ENCODE measurements at places on chromosomes 13 and 19.
A peak's percentile ranks its signal among the peaks of the same experiment; 100 is the strongest.

- peaks cover 48% of the 10 kb centered on the region for H3K36me3 ChIP-seq
- no peaks in the 10 kb centered on the region for H3K4me1 ChIP-seq
- H3K27ac ChIP-seq = no peak overlapping the region
- no peak for DNase-seq
Measured at GRCh38 chr19:1356508-1356865, 27.2 kb upstream of the NDUFS7 start.

GRCh38 chr19:1680976-1681375, 28.6 kb upstream of the TCF3 start:
- no peak overlapping the region for H3K4me3 ChIP-seq
- no peaks in the 10 kb centered on the region for H3K4me1 ChIP-seq
- no peak for DNase-seq
- no peaks in the 10 kb centered on the region for H3K36me3 ChIP-seq

- H3K27me3 ChIP-seq = no peaks in the 10 kb centered on the region
- H3K4me1 ChIP-seq = no peaks in the 10 kb centered on the region
- no peak for DNase-seq
Measured at GRCh38 chr19:5086230-5086629, 117.3 kb downstream of the KDM4B start.

- H3K36me3 ChIP-seq = peaks cover 46% of the 10 kb centered on the region
- no peaks in the 10 kb centered on the region for H3K4me1 ChIP-seq
- peak; percentile 80 for DNase-seq
- no peak overlapping the region for H3K4me3 ChIP-seq
- H3K27me3 ChIP-seq = no peaks in the 10 kb centered on the region
Measured at GRCh38 chr19:50258918-50259372, 55.5 kb downstream of the MYH14 start.

- H3K36me3 ChIP-seq = no peaks in the 10 kb centered on the region
- H3K27ac ChIP-seq = no peak overlapping the region
- no peak for DNase-seq
Measured at GRCh38 chr13:97322740-97323342, 100.7 kb downstream of the MBNL2 start.

DNA sequence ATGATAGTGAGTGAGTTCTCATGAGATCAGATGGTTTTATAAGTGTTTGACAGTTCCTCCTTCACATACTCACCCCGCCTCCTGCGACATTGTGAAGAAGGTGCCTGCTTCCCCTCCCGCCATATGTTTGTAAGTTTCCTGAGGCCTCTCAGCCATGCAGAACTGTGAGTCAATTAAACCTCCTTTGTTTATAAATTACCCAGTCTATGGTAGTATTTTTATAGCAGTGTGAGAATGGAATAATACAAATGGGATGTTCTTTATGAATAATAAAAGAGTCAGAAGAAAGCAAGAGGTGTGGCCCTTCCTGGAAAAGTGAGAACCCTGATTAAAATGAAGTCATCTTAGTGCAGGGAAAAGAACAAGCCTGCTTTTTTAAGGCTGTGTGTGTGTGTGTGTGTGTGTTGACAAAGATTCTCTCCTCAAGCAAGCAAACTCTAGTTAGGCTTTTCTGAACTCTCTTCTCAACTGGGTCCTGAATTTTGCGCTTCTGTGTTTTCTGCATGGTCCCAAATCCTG, 18.8 kb upstream of the ARGLU1 start:
- H3K4me1 ChIP-seq = no peaks in the 10 kb centered on the region
- no peaks in the 10 kb centered on the region for H3K27me3 ChIP-seq
- H3K36me3 ChIP-seq = peaks cover 21% of the 10 kb centered on the region
- DNase-seq = no peak
- no peak overlapping the region for H3K4me3 ChIP-seq

DNA sequence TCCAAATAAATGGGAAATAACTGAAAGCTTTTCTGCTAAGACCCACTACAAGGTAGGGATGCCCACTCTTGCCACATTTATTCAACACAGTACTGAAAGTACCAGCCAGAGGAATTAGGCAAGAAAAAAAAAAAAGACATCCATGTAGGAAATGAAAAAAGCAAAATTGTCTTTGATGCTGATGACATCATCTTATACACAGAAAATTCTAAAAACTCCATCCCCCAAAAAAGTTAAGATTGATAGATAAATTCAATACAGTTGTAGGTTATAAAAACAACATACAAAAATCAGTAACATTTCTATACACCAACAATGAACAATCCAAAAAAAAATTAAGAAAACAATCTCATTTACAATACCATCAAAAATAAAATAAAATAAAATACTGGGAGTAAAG, 330.4 kb downstream of the RBM26 start:
- H3K27ac ChIP-seq = no peak overlapping the region
- H3K36me3 ChIP-seq = peaks cover 14% of the 10 kb centered on the region
- no peaks in the 10 kb centered on the region for H3K4me1 ChIP-seq
- H3K27me3 ChIP-seq = no peaks in the 10 kb centered on the region
- DNase-seq = no peak

DNA sequence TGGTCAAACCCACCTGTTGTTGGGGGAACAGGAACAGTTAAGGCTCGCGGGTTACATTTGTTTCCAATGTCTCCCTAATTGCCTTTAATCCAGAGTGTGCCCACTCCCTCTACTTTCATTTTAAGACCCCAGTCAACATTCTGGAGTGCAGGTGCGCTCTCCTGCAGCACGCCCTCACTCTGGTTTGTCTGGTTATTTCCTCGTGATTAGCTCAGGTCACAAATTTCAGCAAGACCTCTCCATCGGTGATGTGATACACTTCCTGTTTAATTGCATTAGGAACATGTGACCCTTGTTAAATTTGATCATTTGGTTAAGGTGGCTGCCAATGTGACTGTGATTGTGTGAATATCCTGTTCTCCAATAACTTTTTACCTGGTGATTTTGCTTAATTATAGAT, 53.0 kb downstream of the TEX29 start:
- no peaks in the 10 kb centered on the region for H3K4me1 ChIP-seq
- H3K36me3 ChIP-seq = no peaks in the 10 kb centered on the region
- no peaks in the 10 kb centered on the region for H3K27me3 ChIP-seq
- DNase-seq = no peak
- no peak overlapping the region for H3K4me3 ChIP-seq
- no peak overlapping the region for H3K27ac ChIP-seq

DNA sequence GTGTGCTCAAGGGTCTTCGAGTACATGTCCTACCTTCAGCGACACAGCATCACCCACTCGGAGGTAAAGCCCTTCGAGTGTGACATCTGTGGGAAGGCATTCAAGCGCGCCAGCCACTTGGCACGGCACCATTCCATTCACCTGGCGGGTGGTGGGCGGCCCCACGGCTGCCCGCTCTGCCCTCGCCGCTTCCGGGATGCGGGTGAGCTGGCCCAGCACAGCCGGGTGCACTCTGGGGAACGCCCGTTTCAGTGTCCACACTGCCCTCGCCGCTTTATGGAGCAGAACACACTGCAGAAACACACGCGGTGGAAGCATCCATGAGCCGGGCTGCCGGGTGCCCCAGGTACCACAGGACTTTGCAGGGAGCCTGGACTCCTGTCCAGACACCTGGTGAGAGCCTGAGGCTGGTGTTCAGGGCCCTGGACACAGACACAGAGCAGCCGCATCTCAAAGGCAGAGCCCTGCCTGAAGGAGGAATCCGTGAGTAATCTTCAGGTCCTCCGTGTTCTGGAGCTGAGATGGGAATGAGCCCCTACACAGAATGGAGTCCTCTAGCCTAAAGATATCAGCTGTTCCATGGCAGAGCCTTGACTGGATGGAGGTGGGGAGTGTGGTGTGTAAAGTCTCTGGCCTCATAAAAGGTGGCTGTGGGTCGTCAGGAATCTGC, 1.5 kb downstream of the ZNF581 start:
- peak overlapping the region; percentile 97 for H3K4me3 ChIP-seq
- H3K36me3 ChIP-seq = peaks cover 36% of the 10 kb centered on the region
- H3K27ac ChIP-seq = no peak overlapping the region
- no peaks in the 10 kb centered on the region for H3K4me1 ChIP-seq

- H3K36me3 ChIP-seq = peaks cover 3% of the 10 kb centered on the region
- no peaks in the 10 kb centered on the region for H3K4me1 ChIP-seq
- peak overlapping the region; percentile 51 for H3K4me3 ChIP-seq
- no peak overlapping the region for H3K27ac ChIP-seq
Measured at GRCh38 chr19:3669947-3670795, 30.1 kb downstream of the PIP5K1C start.

DNA sequence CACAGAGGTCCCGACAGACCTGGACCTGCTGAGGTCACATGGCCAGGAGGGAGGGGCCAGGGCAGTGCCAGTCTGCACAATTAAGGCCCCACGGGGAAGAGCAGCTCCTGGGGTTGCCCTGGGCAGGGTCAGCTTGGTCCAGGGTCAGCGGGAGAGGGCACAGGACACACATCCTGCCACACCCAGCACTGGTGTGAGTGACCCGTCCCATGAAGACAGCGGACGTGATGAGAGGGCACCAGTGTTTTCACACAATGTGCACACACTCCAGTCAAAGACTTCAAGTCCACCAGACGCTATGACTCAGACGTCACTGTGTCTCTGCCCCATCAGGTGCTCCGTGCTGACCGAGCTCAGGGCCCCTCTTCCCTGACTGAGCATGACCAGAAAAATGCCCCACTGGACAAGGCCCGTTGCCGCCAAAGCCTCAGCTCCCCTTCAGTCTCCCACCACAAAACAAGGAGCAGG, 4.2 kb downstream of the TMEM259 start:
- peaks cover 2% of the 10 kb centered on the region for H3K36me3 ChIP-seq

DNA sequence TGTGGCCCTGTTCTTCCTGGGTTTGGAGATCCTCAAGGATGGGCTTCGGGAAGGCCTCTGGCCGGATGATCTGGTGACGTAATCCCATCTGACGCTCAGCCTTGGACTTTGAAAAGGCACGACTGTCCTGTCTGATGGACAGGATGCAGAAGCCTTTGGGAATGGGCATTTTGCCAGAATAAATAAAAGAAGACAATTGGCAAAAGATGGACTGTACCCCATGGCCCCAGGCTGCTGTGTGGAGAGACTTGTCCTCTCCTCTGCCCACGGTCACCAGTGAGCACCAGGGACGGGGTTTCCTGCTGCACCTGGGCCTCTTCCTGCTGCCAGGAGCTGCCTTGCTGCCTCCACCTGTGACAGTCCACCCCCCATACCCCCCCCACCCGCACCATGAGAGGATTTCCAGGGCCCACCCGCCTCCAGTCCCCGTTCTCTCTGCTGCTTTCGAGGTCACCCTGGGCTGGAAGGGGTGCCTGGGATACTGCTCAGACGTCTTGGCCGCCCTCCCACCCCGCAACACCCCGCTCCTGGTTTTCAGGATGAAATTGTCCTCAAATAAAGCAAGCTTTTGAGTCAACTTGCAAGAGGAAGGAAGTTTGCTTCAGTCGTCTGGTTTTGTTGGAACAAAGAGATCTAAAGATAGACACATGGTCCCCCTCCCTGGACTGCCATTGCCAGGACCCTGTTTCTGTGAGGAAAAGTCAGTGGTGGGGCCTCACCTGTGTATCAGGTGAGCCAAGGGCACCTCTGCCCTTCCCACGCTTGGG, 40.9 kb downstream of the MCF2L start:
- H3K27ac ChIP-seq = no peak overlapping the region
- H3K36me3 ChIP-seq = peaks cover 20% of the 10 kb centered on the region
- no peaks in the 10 kb centered on the region for H3K27me3 ChIP-seq
- H3K4me3 ChIP-seq = no peak overlapping the region
- DNase-seq = no peak
- no peaks in the 10 kb centered on the region for H3K4me1 ChIP-seq

GRCh38 chr19:42276821-42277220, 7.8 kb downstream of the CIC start:
- H3K4me1 ChIP-seq = no peaks in the 10 kb centered on the region
- H3K4me3 ChIP-seq = no peak overlapping the region
- H3K27ac ChIP-seq = no peak overlapping the region
- peaks cover 4% of the 10 kb centered on the region for H3K36me3 ChIP-seq

DNA sequence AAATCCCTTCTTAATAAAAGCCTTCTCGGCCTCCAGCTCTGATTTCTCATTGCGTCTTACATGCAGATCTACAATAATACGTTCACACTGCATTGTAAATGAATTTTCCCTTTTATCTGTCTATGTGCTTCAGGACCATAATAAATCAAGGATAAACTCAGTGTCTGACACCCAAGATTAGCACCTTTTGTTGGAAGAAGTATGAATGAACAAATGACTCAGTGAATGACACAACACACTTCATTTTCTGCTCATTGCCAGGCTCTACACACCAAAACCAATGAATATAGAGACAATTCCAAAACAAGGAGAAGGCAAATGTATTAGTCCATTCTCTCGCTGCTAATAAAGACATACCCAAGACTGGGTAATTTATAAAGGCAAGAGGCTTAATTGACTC, 1224.4 kb downstream of the EFNB2 start:
- DNase-seq = no peak
- H3K4me3 ChIP-seq = no peak overlapping the region
- no peaks in the 10 kb centered on the region for H3K4me1 ChIP-seq
- H3K27ac ChIP-seq = no peak overlapping the region

- H3K4me3 ChIP-seq = no peak overlapping the region
- peaks cover 11% of the 10 kb centered on the region for H3K36me3 ChIP-seq
- H3K27ac ChIP-seq = no peak overlapping the region
- DNase-seq = no peak
- H3K4me1 ChIP-seq = no peaks in the 10 kb centered on the region
- no peaks in the 10 kb centered on the region for H3K27me3 ChIP-seq
Measured at GRCh38 chr19:33477781-33478180, 43.8 kb downstream of the PEPD start.

DNA sequence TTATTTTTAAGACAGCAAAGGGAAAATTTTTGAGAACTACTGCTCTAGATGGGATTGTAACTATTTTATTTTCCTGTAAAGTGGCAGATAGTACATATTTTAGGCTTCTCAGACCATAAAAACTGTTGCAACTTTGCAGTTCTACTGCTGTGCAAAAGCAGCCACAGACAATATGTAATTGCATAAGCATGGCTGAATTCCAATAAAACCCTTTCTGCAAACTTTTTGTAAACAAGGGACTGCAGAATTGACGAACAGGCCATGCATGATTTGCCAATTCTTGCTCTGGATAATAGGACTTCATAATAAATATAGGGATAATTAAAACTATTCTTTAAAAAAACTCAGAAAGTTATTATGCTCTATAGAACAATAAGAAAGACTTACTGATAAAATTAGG, 149.1 kb downstream of the SLITRK5 start:
- H3K4me1 ChIP-seq = no peaks in the 10 kb centered on the region
- H3K27ac ChIP-seq = no peak overlapping the region
- no peaks in the 10 kb centered on the region for H3K36me3 ChIP-seq
- H3K4me3 ChIP-seq = no peak overlapping the region
- no peak for DNase-seq

GRCh38 chr19:52296400-52296772, 583 bp upstream of the ZNF480 start:
- peak overlapping the region; percentile 81 for H3K4me3 ChIP-seq
- H3K27me3 ChIP-seq = no peaks in the 10 kb centered on the region
- no peaks in the 10 kb centered on the region for H3K4me1 ChIP-seq
- DNase-seq = no peak
- peaks cover 53% of the 10 kb centered on the region for H3K36me3 ChIP-seq

DNA sequence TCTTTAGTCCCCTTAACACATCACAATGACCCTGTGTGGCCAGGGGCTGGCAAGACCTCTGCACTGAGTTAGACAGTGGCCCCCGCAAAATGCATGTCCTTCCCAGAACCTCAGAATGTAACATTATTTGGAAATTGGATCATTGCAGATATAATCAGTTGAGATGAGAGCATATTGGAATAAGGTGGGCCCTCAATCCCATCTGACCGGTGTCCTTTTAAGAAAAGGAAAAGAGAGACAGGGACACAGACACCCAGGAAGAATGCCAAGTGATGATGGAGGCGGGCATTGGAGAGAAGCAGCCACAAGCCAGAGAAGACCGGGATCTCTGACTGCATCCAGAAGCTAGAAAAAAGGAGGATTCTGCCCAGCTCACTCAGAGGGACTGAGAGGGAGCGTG, 1.8 kb downstream of the FAM187B start:
- no peak overlapping the region for H3K27ac ChIP-seq
- no peaks in the 10 kb centered on the region for H3K36me3 ChIP-seq
- H3K4me3 ChIP-seq = no peak overlapping the region
- H3K27me3 ChIP-seq = no peaks in the 10 kb centered on the region
- DNase-seq = no peak
- H3K4me1 ChIP-seq = no peaks in the 10 kb centered on the region
